Upper lobe of right lung (tissue), 1 donor: ENCODE measurements at places on chromosomes 1 and 21. TPM values are rescaled to one million over a fixed set of nuclear protein-coding genes. Genes with fewer than 3 reads are reported as not detected.
A peak's percentile ranks its signal among the peaks of the same experiment; 100 is the strongest.

- no peaks in the 10 kb centered on the region for H3K27me3 ChIP-seq
- no peak overlapping the region for H3K27ac ChIP-seq
- H3K4me1 ChIP-seq, result no peaks in the 10 kb centered on the region
- DNase-seq, result no peak
- no peak overlapping the region for H3K4me3 ChIP-seq
These were observed 52.9 kb downstream of the L1TD1 start for GRCh38 chr1:62247391-62248168.

GRCh38 chr1:230236301-230237008, 169.4 kb downstream of the GALNT2 start:
- no peaks in the 10 kb centered on the region for H3K4me1 ChIP-seq
- H3K27ac ChIP-seq, result no peak overlapping the region
- H3K27me3 ChIP-seq, result no peaks in the 10 kb centered on the region
- DNase-seq, result no peak
- peaks cover 12% of the 10 kb centered on the region for H3K36me3 ChIP-seq
- no peak overlapping the region for H3K4me3 ChIP-seq

GRCh38 chr1:54280651-54281050, 80.7 kb downstream of the MRPL37 start:
- no peak overlapping the region for H3K27ac ChIP-seq
- no peaks in the 10 kb centered on the region for H3K36me3 ChIP-seq
- H3K27me3 ChIP-seq, result no peaks in the 10 kb centered on the region
- DNase-seq, result no peak

DNA sequence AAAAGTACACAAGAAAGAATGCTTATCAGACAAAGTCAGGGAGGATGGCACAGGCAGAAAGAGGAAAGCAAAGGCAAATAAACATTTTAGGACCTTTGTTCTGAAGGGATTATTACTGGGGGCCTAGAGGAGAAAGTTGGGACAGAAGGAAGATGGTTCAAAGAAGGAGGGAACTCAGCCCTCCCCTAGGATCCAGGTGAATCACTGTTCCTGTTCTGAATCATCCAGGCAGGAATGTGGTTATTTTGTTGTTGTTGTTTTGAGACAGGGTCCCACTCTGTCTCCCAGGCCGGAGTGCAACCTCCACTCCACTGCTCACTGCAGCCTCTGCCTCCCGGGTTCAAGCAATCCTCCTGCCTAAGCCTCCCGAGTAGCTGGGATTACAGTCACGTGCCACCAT, 38.5 kb upstream of the PSEN2 start:
- no peaks in the 10 kb centered on the region for H3K36me3 ChIP-seq
- H3K27me3 ChIP-seq, result no peaks in the 10 kb centered on the region
- H3K4me3 ChIP-seq, result no peak overlapping the region
- peaks cover 12% of the 10 kb centered on the region for H3K4me1 ChIP-seq
- H3K27ac ChIP-seq, result no peak overlapping the region

DNA sequence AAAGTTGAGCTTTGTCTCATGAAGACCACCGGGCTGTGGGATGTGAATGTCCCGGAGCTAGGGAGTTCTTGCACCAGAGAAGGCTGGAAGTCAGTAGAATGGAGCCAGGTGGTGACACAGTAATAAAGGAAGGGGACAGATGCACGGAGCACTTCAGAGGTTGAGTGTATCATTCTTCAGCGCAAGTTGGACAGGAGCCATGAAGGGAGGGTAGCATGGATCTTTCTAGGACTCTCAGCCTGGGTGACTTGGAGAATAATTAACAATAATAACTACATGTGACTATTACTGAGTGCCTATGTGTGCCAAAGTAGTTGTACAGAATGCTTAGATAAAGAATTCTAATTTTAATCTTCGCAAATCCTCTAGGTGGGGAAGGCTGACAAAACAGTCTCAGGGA, 258.7 kb upstream of the AJAP1 start:
- H3K27ac ChIP-seq, result no peak overlapping the region
- H3K36me3 ChIP-seq, result no peaks in the 10 kb centered on the region
- no peak overlapping the region for H3K4me3 ChIP-seq
- H3K4me1 ChIP-seq, result no peaks in the 10 kb centered on the region
- DNase-seq, result no peak
- H3K27me3 ChIP-seq, result no peaks in the 10 kb centered on the region

DNA sequence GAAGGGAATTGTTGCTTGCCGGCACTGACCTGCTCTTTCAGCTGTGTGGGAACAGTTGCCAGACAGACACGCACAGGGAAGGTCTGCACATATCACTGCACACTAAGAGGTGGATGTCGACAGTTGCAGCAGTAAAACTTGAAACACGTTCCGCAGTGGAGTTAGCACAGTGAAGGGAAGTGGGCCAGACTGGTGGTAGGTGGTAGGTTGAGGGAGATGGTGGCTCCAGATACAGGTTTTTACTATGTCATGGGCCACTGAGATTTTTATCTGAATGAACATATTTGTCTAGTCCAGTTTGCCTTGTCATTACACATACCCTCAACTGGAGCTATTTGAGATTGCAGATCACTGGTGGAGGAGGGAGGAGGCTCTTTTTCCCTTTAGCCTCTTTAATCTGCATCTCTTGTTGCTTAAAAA, 13.5 kb downstream of the MRPS6 start:
- H3K36me3 ChIP-seq, result no peaks in the 10 kb centered on the region
- DNase-seq, result no peak
- H3K4me3 ChIP-seq, result no peak overlapping the region
- no peak overlapping the region for H3K27ac ChIP-seq
- H3K4me1 ChIP-seq, result peaks cover 20% of the 10 kb centered on the region

- DNase-seq, result no peak
- H3K4me1 ChIP-seq, result peaks cover 19% of the 10 kb centered on the region
- H3K4me3 ChIP-seq, result no peak overlapping the region
- no peak overlapping the region for H3K27ac ChIP-seq
These were observed 144.9 kb upstream of the HOOK1 start for GRCh38 chr1:59669752-59670312.

DNA sequence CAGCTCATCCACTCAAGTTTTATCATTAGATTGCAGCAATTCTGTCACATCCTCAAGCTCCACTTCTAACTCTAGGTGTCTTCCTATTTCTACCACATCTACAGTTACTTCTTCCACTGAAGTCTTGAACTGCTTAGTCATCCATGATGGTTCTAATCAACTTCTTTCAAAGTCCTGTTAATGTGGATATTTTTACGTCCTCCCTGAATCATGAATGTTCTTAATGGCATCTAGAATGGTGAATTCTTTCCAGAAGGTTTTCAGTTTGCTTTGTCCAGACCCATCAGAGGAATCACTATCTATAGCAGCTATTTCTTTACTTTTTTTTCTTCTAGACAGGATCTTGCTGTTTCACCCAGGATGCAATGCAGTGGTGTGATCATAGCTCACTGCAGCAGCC, 78.0 kb upstream of the RNPC3 start:
- H3K4me3 ChIP-seq, result no peak overlapping the region
- H3K27ac ChIP-seq, result no peak overlapping the region
- H3K27me3 ChIP-seq, result no peaks in the 10 kb centered on the region

- DNase-seq, result peak; percentile 88
- no peaks in the 10 kb centered on the region for H3K27me3 ChIP-seq
- peaks cover 78% of the 10 kb centered on the region for H3K4me1 ChIP-seq
- peak overlapping the region; percentile 98 for H3K27ac ChIP-seq
- peaks cover 24% of the 10 kb centered on the region for H3K36me3 ChIP-seq
- H3K4me3 ChIP-seq, result peak overlapping the region; percentile 71
These were observed 72.2 kb downstream of the CD46 start for GRCh38 chr1:207823880-207824566.

SPRR2F gene
- total RNA-seq, result not detected

PIGC gene
- 21.0 TPM for total RNA-seq

DNA sequence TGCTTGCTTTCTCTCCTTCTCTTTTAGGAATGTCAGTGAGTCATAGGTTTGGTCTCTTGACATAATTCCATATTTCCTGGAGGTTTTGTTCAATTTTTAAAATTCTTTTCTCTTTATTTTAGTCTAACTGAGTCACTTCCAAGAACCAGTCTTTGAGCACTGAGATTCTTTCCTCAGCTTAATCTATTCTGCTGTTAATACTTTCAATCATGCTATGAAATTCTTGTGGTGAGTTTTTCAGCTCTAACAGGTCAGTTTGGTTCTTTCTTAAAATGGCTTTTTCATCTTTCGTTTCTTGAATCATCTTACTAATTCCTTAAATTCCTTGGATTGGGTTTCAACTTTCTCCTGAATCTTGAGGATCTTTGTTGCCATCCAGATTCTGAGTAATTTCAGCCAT, 321.0 kb downstream of the PTBP2 start:
- no peaks in the 10 kb centered on the region for H3K27me3 ChIP-seq
- H3K4me3 ChIP-seq, result no peak overlapping the region
- no peak for DNase-seq
- no peak overlapping the region for H3K27ac ChIP-seq
- no peaks in the 10 kb centered on the region for H3K4me1 ChIP-seq
- H3K36me3 ChIP-seq, result no peaks in the 10 kb centered on the region

DNA sequence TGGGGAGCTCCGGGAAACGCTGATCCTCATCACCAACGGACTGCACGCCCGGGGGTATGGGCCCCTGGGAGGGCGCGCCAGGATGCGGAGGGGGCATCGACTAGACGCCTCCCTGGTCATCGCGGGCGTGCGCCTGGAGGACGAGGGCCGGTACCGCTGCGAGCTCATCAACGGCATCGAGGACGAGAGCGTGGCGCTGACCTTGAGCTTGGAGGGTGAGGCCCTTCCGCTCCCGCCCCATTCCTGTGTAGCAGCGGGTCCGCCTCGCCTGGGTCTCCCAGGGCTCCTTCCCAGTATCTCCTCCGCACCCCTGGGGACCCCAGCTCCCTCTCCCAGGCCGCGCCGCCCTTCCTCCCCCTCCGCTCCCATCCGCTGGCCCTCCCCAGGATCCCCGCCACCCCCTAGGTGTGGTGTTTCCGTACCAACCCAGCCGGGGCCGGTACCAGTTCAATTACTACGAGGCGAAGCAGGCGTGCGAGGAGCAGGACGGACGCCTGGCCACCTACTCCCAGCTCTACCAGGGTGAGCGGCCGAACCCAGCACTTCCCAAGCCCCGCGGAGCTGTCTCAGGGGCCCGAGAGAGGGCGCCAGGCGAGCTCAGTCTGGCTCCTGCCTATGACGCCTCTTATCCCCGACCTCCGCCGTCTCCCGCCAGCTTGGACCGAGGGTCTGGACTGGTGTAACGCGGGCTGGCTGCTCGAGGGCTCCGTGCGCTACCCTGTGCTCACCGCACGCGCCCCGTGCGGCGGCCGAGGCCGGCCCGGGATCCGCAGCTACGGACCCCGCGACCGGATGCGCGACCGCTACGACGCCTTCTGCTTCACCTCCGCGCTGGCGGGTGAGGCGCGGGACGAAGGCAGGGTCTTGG, 5.0 kb downstream of the HAPLN2 start:
- H3K4me3 ChIP-seq, result peak overlapping the region; percentile 39
- H3K4me1 ChIP-seq, result peaks cover 23% of the 10 kb centered on the region
- no peaks in the 10 kb centered on the region for H3K36me3 ChIP-seq
- H3K27me3 ChIP-seq, result peaks cover 79% of the 10 kb centered on the region
- peak overlapping the region; percentile 42 for H3K27ac ChIP-seq

GRCh38 chr1:44819196-44819607, 10.9 kb downstream of the BTBD19 start:
- H3K36me3 ChIP-seq, result no peaks in the 10 kb centered on the region
- peaks cover 7% of the 10 kb centered on the region for H3K4me1 ChIP-seq
- peak overlapping the region; percentile 100 for H3K27ac ChIP-seq
- no peaks in the 10 kb centered on the region for H3K27me3 ChIP-seq
- DNase-seq, result no peak
- peak overlapping the region; percentile 66 for H3K4me3 ChIP-seq

RIPPLY3 gene
- total RNA-seq, result not detected

CEPT1 gene
- total RNA-seq, result 57.6 TPM

JAM2 gene
- total RNA-seq, result 38.6 TPM

HES5 gene
- total RNA-seq, result 1.5 TPM

CNIH4 gene
- 76.6 TPM for total RNA-seq

PLA2G2C gene
- total RNA-seq, result not detected

DNA sequence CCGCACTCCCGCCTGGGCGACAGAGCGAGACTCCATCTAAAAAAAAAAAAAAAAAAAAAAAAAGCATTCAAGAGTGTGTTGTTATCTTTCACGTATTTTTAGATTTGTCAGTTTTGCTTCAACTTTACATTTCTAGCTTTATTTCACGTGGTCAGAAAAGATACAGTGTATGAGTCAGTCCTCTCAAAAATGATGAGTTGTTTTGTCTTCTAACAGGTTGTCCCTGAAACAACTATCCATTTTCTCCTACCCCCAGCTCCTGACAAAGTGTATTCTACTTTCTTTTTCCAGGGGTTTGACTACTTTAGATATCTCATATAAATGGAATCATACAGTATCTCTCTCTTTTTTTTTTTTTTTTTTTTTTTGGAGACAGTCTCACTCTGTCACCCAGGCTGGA, 5.5 kb upstream of the ZNF695 start:
- no peaks in the 10 kb centered on the region for H3K27me3 ChIP-seq
- no peak for DNase-seq
- H3K4me3 ChIP-seq, result no peak overlapping the region
- H3K36me3 ChIP-seq, result no peaks in the 10 kb centered on the region
- no peak overlapping the region for H3K27ac ChIP-seq
- H3K4me1 ChIP-seq, result no peaks in the 10 kb centered on the region

OXCT2 gene
- total RNA-seq, result 0.43 TPM

DNA sequence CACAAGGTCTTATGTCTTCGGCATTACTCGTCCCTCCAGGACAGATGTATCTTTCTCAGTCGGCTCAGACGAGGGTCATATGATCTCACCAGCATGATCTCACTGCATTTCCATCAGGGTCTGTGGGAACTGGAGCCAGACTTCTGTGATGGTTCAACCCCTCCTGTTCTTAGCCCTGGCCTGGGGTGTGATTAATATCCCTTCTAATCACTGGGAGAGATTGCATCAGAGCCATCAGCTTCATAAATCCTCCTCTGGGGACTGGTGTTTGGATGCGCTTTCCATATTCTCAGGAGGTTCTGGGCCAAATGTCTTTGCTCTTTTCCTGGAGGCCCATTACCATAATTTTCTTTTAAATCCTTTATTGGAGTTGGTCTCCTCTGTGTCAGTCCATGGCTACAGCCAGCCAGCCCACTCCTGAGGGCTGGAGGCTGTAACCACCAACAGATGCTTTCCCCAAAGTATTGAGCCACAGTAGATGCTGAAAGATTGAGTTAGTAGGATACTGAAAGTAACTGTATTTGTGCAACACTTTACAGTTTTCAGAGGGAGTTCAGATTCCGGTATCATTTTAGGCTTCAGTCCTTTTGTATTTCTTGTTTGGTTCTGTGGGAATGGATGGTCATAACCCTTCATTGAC, 20.0 kb downstream of the CACNA1E start:
- peaks cover 4% of the 10 kb centered on the region for H3K4me1 ChIP-seq
- H3K27me3 ChIP-seq, result no peaks in the 10 kb centered on the region
- no peak overlapping the region for H3K4me3 ChIP-seq
- DNase-seq, result no peak
- no peaks in the 10 kb centered on the region for H3K36me3 ChIP-seq

GRCh38 chr21:35571910-35572309, 488.4 kb downstream of the SETD4 start:
- H3K36me3 ChIP-seq, result no peaks in the 10 kb centered on the region
- H3K27me3 ChIP-seq, result no peaks in the 10 kb centered on the region
- H3K4me3 ChIP-seq, result no peak overlapping the region
- no peaks in the 10 kb centered on the region for H3K4me1 ChIP-seq

CDK18 gene
- total RNA-seq, result 31.6 TPM

TRIM46 gene
- total RNA-seq, result 0.43 TPM
